CD4-positive, alpha-beta memory T cell (primary cell): ENCODE measurements at places on chromosomes 7 and 10. TPM values are rescaled to one million over a fixed set of nuclear protein-coding genes. Genes with fewer than 3 reads are reported as not detected.

RNF32 gene
- total RNA-seq: 2.0 TPM

DNA sequence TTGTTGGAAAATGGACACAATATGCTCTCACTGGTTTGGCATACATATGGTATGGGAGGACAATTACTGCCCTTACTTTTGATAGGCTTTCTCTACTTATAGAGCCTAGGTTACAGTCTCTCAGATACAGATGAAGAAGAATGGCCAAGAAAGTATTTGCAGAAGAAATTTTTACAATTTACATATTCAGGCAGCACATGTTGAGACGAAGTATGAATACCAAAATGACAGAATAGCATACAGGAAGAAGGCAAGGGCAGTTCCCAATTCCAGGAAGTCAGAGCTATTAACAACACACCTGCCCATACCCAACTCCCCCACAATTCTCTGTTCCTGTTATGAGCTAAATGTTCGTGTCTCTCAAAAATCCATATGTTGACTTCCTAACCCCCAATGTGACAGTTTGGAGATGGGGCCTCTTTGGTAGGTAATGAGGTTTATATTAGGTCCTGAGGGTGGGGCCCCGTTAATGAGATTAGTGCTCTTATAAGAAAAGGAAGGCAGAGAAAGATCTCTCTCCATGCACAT, 67.8 kb downstream of the DOCK4 start:
- no peak for DNase-seq

TSPAN12 gene
- total RNA-seq: not detected

CDK6 gene
- total RNA-seq: 21.2 TPM

NDUFA5 gene
- 64.6 TPM for total RNA-seq

GPR158 gene
- total RNA-seq: not detected

SLC29A4 gene
- 0.36 TPM for total RNA-seq

GRCh38 chr10:133274751-133275683, 1.7 kb downstream of the ADAM8 start:
- peak; percentile 80 for DNase-seq

SHH gene
- not detected for total RNA-seq

- DNase-seq: no peak
Measured at GRCh38 chr7:140239653-140239935, 62.8 kb upstream of the KDM7A start.

DNA sequence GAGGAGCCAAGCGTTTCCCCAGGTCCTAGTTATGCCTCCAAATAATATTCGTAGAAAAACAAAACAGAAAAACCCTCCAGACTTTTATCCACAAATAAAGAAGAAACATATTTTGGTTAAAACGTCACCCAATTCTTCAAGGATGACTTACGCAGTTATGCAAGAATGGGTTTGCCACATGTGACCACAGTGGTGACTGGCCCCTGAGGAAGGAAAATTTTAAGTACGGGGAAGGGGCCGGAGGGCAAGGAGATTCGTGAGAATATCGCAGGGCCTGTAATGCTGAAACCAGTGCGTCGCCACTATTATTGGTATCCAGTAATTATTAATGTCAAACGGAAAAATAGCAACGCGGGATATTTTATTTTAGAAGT, 537 bp upstream of the MRPS24 start:
- DNase-seq: no peak
